ENCODE measurements at places on chromosomes 2 and 18. TPM values are rescaled to one million over a fixed set of nuclear protein-coding genes. Genes with fewer than 3 reads are reported as not detected.

The ADAM23 gene
- 2.7 TPM for total RNA-seq

The RASGRP3 gene
- total RNA-seq, result 10.6 TPM

The TRABD2A gene
- 2.5 TPM for total RNA-seq

The CD302 gene
- 38.7 TPM for total RNA-seq

The G6PC2 gene
- not detected for total RNA-seq

The TMEM198 gene
- 4.6 TPM for total RNA-seq

The LRPPRC gene
- total RNA-seq, result 41.9 TPM

The IL1R2 gene
- 5.4 TPM for total RNA-seq

The TRMT61B gene
- 11.2 TPM for total RNA-seq

The ANKRD53 gene
- total RNA-seq, result 3.2 TPM

The LRRTM1 gene
- total RNA-seq, result 1.2 TPM

The POU3F3 gene
- 0.11 TPM for total RNA-seq

The DSC3 gene
- under 0.01 TPM for total RNA-seq

The DPYSL5 gene
- 0.42 TPM for total RNA-seq

The MATN3 gene
- 0.83 TPM for total RNA-seq

The NFE2L2 gene
- total RNA-seq, result 63.6 TPM

The IFIH1 gene
- total RNA-seq, result 12.9 TPM

The TNFRSF11A gene
- total RNA-seq, result 2.2 TPM

The ZRANB3 gene
- total RNA-seq, result 2.6 TPM

The TMEM178A gene
- 4.9 TPM for total RNA-seq

The NEU2 gene
- not detected for total RNA-seq

The EN1 gene
- 0.13 TPM for total RNA-seq

The C1QL2 gene
- total RNA-seq, result not detected

The CPO gene
- 0.63 TPM for total RNA-seq

The SERPINB3 gene
- total RNA-seq, result not detected

The GREB1L gene
- total RNA-seq, result 16.0 TPM

The TRIM43 gene
- not detected for total RNA-seq

The ABCG5 gene
- total RNA-seq, result not detected

The CABYR gene
- 1.8 TPM for total RNA-seq

The SULT1C4 gene
- total RNA-seq, result 5.2 TPM

The ABCG8 gene
- not detected for total RNA-seq

The ALPP gene
- total RNA-seq, result not detected

The DYNAP gene
- total RNA-seq, result not detected

The CDK5R2 gene
- total RNA-seq, result 0.52 TPM

The LOXL3 gene
- total RNA-seq, result 8.2 TPM

Measured in esophagus muscularis mucosa (tissue), 4 donors.